CD4-positive, alpha-beta T cell (primary cell): ENCODE measurements at places on chromosomes 5 and 9.

DNA sequence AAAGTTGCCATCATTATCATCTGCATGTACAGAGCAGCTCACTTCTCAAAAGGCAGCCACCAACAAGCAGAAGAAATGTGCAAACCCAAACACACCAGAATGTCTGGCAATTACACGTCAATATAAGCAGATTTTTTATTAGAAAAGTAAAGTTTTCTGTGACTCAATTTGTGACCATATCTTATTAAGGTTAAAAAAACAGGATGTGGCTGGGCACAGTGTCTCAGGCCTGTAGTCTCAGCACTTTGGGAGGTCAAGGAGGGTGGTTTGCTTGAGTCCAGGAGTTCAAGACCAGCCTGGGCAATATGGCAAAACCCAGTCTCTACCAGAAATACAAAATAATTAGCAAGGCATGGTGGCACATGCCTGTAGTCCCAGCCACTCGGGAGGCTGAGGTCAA lies 176.7 kb downstream of the FANCC start:
- H3K4me1 ChIP-seq, result no peaks in the 10 kb centered on the region
- H3K36me3 ChIP-seq, result no peaks in the 10 kb centered on the region
- no peaks in the 10 kb centered on the region for H3K27me3 ChIP-seq
- no peak for DNase-seq
- no peak overlapping the region for H3K4me3 ChIP-seq

DNA sequence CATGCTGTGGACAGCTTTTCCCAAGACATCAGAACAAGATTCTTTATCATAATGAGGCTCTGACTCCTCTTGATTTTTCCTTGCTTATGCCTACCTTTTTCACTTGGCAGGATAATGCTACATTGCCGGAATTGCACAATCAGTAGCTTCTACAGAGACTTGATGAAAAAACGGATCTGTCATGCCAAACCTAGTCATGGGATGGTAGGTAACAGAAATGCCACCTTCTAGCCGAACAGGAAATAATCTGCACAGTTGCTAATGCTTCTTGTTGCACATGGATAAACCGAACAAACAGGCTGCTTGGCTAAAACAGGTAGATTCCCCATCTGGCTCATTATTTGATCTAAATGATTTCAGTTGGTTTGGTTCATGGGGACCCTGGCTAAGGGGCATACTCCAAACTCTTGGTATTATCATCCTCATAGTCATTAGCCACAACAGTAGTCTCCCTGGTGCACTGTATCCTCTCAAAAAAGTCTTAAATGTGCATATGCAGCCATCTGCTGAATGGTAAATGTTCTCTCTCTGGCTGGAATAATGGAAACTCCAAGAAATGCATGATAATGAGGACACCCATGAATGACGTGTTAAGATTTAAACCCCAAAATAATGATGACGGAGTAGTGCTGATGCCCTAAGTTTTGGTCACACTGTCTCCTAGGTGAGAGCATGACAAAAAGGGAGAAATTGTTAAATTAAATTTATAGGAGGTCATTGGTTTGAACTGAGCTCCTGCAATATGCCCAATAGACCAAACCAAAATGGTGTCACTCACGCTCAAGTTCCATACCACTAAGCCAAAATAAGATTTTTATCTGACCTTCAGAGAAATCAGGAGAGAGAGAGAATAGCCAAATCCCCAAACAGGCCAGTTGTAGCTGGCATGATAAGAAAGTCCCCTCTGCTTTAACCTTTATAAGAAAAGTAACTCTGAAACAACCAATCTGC lies 47.0 kb downstream of the RAPGEF1 start:
- no peaks in the 10 kb centered on the region for H3K27me3 ChIP-seq
- no peak overlapping the region for H3K4me3 ChIP-seq
- no peak for DNase-seq
- H3K36me3 ChIP-seq, result no peaks in the 10 kb centered on the region

DNA sequence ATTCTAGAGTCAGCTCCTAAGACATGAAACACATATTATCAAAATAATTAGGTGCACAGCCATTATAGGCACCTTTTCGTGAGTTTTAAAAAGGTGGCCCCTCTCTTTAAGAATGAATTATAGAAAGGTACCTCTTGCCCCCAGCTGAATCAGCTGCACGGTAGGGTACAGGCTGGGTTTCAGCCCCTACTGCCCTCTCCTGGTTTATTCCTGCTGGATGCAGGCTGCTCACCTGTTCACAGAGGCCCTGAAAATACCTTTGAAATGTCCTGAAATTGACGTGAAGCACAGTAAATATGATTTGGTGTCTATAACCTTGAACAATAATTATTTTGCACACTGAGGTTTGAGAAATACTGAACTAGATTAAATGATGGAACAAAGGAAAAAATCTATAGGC lies 504.8 kb upstream of the SGCD start:
- H3K4me1 ChIP-seq, result no peaks in the 10 kb centered on the region
- H3K36me3 ChIP-seq, result no peaks in the 10 kb centered on the region
- H3K4me3 ChIP-seq, result no peak overlapping the region
- no peaks in the 10 kb centered on the region for H3K27me3 ChIP-seq
- H3K27ac ChIP-seq, result no peak overlapping the region

DNA sequence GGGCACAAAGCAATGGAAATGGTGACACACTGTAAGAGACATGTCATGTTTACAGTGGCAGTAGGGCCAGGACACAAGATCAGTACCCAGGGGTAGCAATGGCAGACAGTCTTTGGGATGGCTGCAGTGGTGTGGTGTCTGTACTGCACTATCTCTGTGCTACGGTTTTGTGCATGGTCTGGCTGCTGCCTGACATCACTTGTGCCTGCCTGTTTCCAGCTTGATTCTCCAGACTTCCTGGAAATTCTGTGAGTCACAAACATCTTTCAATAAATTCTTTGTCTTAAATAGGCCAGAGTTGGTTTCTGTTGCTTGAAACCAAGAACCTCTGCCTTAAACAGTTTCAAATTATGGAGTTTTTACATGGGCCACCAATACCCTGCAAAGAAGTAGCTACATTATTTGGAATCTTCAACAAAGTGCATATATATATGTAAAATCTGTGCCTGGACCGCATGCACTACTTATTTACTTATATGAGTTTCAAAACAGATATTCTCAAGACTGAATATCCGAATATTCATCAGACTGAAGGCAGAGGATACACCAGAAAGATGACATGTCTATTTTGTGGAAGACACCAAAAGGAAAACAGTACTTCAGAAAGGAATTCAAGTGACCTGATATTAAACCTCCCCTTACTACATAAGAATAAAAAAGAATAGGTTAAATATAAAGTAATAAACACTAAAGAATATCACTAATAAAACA lies 188.1 kb downstream of the RFX3 start:
- H3K4me3 ChIP-seq, result no peak overlapping the region
- H3K36me3 ChIP-seq, result peaks cover 2% of the 10 kb centered on the region

DNA sequence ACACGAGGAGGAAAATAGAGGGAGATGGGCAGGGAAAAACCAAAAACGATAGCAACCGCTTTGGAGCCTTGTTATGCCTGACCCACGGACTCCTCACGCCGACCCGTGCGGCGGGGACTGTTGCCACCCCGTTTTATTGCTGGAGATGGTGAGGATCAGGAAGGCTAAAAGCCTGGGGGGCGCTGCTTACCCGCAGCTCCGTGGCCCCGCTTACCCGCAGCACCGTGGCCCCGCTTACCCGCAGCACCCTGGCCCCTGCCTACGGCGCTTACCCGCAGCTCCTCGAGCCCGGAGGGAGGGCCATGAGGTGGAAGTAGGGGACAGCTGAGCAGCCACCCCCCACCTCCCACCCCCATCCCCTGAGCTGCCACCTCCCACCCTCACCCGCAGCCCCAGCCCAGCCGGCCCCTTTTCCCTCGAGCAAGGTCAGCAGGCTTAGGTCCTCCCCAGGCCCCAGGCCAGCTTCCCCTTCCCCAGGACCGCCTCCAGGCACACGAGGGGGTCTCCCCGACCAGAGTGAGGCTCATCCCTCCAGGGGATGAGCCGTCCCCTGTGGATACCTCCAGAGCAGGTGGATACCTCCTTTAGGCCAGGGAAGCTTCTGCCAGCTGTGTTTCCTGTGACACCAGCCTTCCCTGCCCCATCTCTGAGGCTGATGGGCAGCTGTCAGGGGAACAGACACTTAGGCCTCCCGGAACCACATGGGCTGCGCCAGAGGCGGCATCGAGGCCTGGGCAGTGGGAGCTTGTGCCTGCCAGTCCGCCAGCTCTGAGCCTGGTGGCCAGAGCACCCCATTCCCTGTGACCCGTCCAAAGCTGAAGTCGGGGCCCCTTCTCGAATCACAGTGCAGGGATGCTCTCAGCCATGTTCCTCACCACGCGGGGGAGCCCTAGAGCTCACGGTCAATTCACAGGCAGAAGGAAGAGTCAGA lies 92.3 kb downstream of the LMX1B start:
- no peaks in the 10 kb centered on the region for H3K36me3 ChIP-seq
- no peak overlapping the region for H3K27ac ChIP-seq
- peak overlapping the region; percentile 30 for H3K4me3 ChIP-seq
- peak; percentile 84 for DNase-seq
- peaks cover 21% of the 10 kb centered on the region for H3K4me1 ChIP-seq
- peaks cover 16% of the 10 kb centered on the region for H3K27me3 ChIP-seq
